ENCODE measurements at places on chromosomes 12 and 14. TPM values are rescaled to one million over a fixed set of nuclear protein-coding genes. Genes with fewer than 3 reads are reported as not detected.

Gene AMN1
- polyA plus RNA-seq = 9.9 TPM

Gene CPM
- 0.06 TPM for polyA plus RNA-seq

Gene TTC9
- 0.98 TPM for polyA plus RNA-seq

Gene TMBIM4
- polyA plus RNA-seq = 336 TPM

Gene TRMT5
- 2.5 TPM for polyA plus RNA-seq

Gene SIX1
- polyA plus RNA-seq = not detected

Measured in immature natural killer cell (primary cell).